ENCODE measurements at places on chromosomes 16 and 17. TPM values are rescaled to one million over a fixed set of nuclear protein-coding genes. Genes with fewer than 3 reads are reported as not detected.

- peaks cover 21% of the 10 kb centered on the region for H3K27me3 ChIP-seq
- H3K4me3 ChIP-seq: no peak overlapping the region
- H3K36me3 ChIP-seq: peaks cover 16% of the 10 kb centered on the region
Observed at GRCh38 chr17:81537343-81537855, 9.2 kb downstream of the FSCN2 start.

DNA sequence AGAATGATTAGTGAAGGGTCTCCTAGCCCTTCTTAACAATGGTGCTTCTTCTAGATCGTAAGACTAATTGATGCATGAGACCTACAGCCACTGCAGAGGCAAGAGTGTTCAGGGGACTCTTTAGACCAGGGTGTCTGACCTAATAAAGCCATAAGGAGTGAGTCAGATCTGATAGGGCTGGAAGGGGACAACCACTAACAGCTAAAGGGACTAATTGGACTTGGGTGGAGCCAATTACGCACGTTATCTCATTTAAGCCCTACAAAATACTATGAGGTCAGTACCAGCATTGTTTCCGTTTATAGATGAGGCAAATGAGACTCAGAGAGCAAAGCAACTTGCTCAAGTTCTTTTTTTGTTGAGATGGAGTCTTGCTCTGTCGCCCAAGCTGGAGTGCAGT, 14.5 kb upstream of the RNF222 start:
- no peak overlapping the region for H3K27ac ChIP-seq
- no peaks in the 10 kb centered on the region for H3K4me1 ChIP-seq
- no peak for DNase-seq
- no peaks in the 10 kb centered on the region for H3K36me3 ChIP-seq
- H3K27me3 ChIP-seq: no peaks in the 10 kb centered on the region

DNA sequence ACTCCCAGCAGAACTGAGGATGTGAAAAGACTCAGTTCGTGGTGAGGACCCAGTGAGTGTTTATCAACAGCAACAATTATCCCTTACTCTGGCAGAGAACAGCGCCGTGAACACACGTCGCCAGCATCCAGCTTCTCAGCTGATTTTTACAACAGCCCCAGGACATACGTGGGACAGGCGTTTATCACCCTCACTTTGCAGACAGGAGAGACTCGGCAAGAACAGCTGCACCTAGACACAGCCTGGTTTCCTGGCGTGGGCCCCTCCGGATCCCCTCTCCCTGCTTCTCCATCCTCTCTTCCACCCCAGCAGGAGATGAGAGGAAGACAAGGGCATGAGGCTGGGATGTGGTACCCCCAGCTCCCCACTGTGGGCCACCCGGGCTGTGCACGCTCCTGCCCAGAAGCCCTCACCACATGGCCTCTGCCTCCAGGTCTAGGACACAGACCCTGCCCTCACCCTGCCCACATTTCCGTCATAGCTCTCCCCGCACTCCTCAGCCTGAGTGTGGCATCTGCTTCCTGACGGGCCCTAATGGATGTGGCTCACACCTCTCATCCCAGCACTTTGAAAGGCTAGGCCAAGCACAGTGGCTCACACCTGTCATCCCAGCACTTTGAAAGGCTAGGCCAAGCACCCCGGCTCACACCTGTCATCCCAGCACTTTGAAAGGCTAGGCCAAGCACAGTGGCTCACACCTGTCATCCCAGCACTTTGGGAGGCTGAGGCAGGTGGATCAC, 17.5 kb downstream of the ABR start:
- H3K27me3 ChIP-seq: no peaks in the 10 kb centered on the region
- H3K4me1 ChIP-seq: peaks cover 7% of the 10 kb centered on the region
- no peak overlapping the region for H3K27ac ChIP-seq
- DNase-seq: no peak
- no peaks in the 10 kb centered on the region for H3K36me3 ChIP-seq

DNA sequence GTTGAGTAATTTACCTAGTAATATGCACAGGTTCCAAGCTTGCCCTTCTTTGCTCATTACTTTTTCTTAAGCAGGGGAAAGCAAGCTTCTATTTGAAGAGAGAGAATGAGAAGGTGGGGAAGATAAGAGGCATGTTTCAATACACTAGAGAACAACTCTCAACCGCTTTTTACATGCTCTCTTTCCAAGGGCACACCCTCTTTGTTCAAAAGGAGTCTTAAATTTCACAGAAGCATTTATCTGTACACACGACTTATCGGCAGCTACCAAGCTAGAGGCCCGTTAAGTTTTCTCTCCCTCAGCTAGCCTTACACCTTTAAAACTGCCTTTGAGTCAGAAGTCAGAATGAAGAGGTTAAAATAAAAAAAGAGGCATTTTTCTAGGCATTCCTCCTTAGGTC, 79.6 kb downstream of the STH start:
- DNase-seq: no peak
- no peaks in the 10 kb centered on the region for H3K27me3 ChIP-seq
- H3K4me1 ChIP-seq: peaks cover 24% of the 10 kb centered on the region

The WNT3 gene
- not detected for total RNA-seq

DNA sequence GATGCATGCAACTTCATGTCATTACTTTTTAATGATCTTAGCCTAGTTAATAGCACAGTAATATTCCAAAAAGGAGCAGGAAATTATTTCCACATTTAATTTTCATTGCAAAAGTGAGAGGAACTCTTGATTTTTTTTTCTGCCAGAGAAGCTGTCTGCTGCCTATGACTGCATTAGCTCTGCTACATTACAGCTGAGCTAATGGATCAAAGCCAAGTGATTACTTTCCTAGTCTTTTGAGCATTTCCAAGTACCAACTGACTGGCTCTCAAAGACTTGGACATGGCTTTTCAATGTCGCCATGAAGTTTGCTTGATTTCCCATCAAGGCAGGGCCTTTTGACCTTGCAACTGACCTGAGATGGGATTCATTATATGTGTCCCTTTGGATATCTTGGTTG, 356.6 kb upstream of the XYLT1 start:
- H3K27me3 ChIP-seq: no peaks in the 10 kb centered on the region
- no peak for DNase-seq
- no peak overlapping the region for H3K27ac ChIP-seq
- H3K4me1 ChIP-seq: no peaks in the 10 kb centered on the region
- H3K4me3 ChIP-seq: no peak overlapping the region

The RABEP1 gene
- total RNA-seq: 58.3 TPM

The SGCA gene
- 0.44 TPM for total RNA-seq

DNA sequence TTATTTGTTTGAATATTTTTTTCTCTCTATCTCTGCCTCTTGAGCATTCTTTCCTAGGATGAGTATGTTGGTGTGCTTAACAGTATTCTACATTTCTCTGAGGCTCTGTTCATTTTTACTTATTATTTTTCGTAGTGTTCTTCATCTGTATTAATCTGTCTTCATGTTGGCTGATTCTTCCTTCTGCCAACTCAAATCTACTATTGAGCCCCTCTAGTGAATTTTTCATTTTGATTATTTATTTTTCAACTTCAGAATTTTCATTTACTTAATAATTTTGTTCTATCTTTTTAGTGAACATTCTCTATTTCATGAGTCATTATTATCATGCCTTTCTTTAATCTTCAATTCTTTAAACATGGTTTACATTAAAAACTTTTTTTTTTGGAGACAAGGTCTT, 3.2 kb upstream of the ST6GALNAC1 start:
- no peaks in the 10 kb centered on the region for H3K4me1 ChIP-seq
- H3K27ac ChIP-seq: no peak overlapping the region
- no peaks in the 10 kb centered on the region for H3K36me3 ChIP-seq
- no peak for DNase-seq

DNA sequence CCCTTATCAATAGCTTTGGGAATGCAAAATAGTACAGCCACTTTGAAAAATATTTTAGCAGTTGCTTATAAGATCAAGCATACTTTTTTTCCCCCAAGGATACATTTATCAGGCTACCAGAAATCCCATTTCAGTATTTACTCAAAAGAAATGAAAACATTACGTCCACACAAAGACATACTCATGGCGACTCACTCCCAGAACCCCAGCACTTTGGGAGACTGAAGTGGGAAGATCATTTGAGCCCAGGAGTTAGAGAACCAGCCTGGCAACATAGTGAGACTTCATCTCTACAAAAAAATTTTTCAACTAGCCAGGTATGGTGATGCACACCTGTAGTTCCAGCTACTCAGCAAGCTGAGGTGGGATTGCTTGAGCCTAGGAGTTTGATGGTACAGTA, 5.9 kb downstream of the SKA2 start:
- no peak overlapping the region for H3K4me3 ChIP-seq
- no peak for DNase-seq
- H3K27ac ChIP-seq: no peak overlapping the region
- H3K4me1 ChIP-seq: peaks cover 9% of the 10 kb centered on the region
- no peaks in the 10 kb centered on the region for H3K36me3 ChIP-seq

DNA sequence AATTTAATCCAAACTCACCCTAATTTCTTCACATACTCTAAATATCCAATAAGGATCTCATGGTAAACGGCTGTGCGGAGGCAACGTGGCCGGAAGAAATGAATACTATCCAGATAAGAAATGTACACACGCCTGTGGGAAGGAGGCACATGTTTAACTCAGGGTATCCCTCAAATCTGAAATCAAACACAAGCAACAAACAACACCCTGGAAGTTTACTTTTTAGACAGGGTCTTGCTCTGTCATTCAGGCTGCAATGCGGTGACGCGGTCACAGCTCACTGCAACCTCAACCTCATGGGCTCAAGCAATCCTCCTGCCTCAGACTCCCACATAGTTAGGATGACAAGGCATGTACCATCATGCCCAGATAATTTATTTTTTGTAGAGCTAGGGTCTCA, 21.2 kb upstream of the TRAP1 start:
- H3K4me3 ChIP-seq: no peak overlapping the region
- peaks cover 100% of the 10 kb centered on the region for H3K36me3 ChIP-seq
- no peak for DNase-seq
- H3K27me3 ChIP-seq: no peaks in the 10 kb centered on the region

The KIFC3 gene
- total RNA-seq: 38.0 TPM

- H3K4me3 ChIP-seq: no peak overlapping the region
- no peaks in the 10 kb centered on the region for H3K4me1 ChIP-seq
- H3K27ac ChIP-seq: no peak overlapping the region
- H3K36me3 ChIP-seq: no peaks in the 10 kb centered on the region
- no peaks in the 10 kb centered on the region for H3K27me3 ChIP-seq
Observed at GRCh38 chr17:51699303-51699702, 439.0 kb downstream of the UTP18 start.

GRCh38 chr17:32279891-32280716, 14.5 kb downstream of the RHBDL3 start:
- H3K36me3 ChIP-seq: no peaks in the 10 kb centered on the region
- no peaks in the 10 kb centered on the region for H3K27me3 ChIP-seq
- H3K4me1 ChIP-seq: peaks cover 14% of the 10 kb centered on the region
- H3K27ac ChIP-seq: no peak overlapping the region
- DNase-seq: no peak

The PIRT gene
- total RNA-seq: not detected
